ENCODE measurements at places on chromosomes 12 and 14.

- no peak for DNase-seq
These were observed 1.6 kb downstream of the CDH24 start for GRCh38 chr14:23055621-23056144.

- no peak for DNase-seq
These were observed 94.5 kb downstream of the SCARB1 start for GRCh38 chr12:124769163-124769530.

GRCh38 chr12:1474574-1475153 is 119.7 kb downstream of the FBXL14 start:
- DNase-seq, result peak; percentile 62

DNA sequence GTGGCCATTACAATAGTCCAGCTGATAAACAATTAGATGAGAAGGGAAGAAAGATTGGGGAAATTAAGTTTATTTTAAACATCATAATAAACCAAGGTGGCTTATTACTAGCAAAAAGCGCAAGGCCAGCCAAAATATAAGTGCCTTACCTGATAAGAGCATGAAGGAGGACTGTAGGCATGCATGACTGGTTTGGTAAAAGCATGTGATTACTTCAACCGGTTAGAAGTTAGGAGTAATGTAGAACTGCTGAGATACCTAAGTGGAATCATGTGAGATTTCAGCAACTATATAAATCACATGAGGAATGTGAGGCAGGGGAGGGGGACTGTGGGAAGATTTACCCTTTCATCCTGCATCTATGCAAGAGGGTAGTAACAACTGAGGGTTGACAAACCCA is 59.7 kb upstream of the CCDC196 start:
- no peak for DNase-seq

GRCh38 chr12:125148316-125148715 is 83.1 kb downstream of the AACS start:
- DNase-seq, result no peak

DNA sequence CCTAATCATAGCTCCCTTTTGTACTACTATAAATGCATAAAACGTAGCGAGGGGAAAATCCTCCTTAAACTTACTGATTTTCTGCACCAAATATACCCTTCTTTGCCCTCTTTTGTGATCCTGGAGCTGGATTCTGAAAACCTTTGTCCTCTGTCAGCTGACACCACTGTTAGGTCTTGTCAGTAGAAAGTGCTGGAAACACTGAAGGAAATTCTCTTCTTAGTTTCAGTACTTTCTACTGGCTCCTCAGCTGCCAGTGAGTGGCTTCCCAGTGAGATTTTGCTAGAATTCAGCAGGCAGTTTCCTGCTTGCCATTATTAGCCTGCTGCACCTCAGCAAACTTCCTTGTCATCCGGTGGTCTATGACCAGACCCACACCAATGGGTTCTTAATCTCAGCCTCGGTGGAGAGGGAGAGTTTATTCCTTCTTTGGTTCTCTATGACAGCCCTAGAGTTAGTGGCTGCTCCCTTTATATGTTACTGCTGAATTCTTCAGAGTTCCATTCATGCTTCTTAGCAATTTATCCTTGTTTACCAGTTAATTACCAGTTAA is 476.2 kb downstream of the FSCB start:
- no peak for DNase-seq

- DNase-seq, result no peak
These were observed 206.9 kb downstream of the PELI2 start for GRCh38 chr14:56324856-56325699.

- DNase-seq, result no peak
These were observed 4.9 kb downstream of the KRT73 start for GRCh38 chr12:52613384-52614030.

DNA sequence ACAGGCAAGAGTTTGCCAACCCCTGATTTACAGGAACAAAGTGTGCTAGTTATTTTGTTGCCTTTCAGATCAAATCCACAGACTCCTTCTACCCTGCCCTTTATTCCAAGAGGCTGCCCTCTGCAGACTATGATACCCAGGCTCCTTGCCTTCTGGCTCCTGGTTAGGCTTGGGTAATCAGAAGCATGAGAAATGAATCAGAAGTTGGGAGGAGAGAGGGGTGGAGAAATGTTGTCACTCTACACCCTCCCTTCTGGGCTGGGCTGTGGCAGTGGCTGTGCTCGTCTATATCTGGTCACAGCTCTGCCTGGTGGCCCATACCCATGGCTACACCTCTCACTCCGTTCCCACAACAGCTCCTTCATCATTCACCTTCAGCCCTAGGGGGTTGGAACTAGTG is 204.6 kb upstream of the PLXNC1 start:
- peak; percentile 11 for DNase-seq

GRCh38 chr12:40802656-40803055 is 110.4 kb downstream of the CNTN1 start:
- DNase-seq, result no peak

DNA sequence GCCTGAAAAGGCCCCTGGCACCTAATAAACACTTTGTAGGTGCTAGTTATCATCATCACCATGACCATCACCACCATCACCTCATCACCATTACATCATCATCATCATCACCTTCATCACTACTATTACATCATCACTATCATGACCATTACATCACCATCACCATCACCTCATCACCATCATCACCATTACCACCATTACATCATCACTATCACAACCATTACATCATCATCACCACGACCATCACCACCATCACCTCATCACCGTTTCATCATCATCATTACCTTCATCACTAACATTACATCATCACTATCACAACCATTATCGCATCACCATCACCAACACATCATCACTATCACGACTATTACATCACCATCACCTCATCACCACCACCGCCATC is 132.8 kb downstream of the RIMBP2 start:
- no peak for DNase-seq

GRCh38 chr14:72850360-72850759 is 43.5 kb downstream of the DPF3 start:
- DNase-seq, result no peak

- DNase-seq, result no peak
These were observed 103.6 kb upstream of the ATF7IP start for GRCh38 chr12:14261861-14262260.

- DNase-seq, result no peak
These were observed 223.5 kb upstream of the NUDT4 start for GRCh38 chr12:93154096-93154728.

- DNase-seq, result no peak
These were observed 19.6 kb upstream of the MMP19 start for GRCh38 chr12:55862286-55862685.

- no peak for DNase-seq
These were observed 314.2 kb downstream of the EGLN3 start for GRCh38 chr14:33636716-33637115.

- DNase-seq, result no peak
These were observed 60.8 kb upstream of the EIF5 start for GRCh38 chr14:103273145-103273744.

DNA sequence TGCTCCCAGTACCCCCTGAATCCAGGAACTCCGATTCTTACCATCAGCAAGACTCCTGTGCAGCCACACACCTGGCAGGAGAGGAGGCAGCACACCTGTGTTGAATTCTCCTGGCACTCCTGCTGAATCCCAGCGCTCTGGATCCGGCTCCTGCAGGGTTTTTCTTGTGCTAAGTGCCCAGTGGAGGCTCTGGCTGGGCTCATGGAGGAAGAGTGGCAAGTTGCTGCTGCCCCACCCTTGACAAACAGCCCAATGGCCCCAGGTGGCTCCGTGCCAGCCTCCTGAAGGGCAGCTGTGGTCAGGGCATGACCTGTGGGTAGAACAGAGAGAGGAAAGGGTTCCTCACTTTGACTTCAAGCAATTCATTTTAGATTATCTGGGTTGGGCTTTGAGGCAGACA is 20.0 kb downstream of the CRACR2A start:
- no peak for DNase-seq

DNA sequence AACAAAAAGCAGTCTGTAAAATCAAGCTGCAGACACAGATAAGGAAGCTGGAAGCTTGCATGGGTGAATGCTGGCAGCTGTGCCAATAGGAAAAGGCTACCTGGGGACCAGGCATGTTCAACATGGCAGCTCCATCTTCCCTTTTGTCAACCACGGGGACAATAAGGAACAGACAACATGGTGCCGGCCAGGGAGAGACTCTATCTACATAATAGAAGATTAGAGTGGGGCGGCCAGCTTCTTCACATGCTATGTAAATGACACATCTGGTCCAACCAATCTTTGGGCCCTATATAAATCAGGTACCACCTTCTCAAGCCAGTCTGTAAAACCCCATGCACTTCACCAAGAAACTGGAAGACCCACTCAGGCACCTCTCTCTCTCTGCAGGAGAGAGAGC is 157.6 kb downstream of the SUDS3 start:
- no peak for DNase-seq

DNA sequence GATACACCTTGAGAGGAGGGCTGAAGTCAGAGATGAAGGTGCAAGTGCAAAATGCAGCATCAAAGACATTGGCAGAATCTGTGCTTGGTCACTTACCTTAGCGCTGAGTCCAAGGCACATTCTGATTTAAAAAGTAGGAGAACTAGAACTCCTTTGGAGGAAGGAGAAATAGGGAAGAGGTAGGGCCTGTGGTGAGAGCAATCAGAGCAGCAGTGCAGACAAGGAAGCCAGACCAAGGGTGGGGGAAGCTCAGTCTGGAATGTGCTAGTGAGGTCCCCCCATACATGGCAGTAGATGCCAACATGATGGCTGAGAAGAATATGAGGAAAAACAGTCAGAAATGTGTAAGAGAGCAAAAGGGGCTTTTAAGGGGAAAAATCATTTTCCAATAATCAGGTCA is 206.5 kb downstream of the SSPN start:
- DNase-seq, result no peak

DNA sequence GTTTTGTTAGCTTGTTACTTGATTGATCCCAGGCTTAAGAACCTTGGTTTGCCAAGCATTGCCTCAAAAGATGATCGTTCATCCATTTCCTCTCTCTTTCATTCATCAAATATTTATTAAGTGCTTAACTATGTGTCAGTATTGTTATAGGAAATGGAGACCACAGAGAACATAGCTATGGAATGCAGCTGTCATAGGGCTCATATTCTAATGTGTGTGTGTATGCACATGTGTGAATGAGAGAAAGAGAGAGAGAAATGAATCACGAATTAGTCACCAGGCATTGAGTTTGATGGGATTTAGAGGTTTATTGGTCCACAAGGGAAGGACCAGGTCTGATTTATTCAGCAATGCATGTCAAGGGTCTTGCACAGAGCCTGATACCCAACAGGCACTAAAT is 71.0 kb upstream of the FBXO21 start:
- peak; percentile 18 for DNase-seq

GRCh38 chr14:50600849-50601248 is 40.9 kb downstream of the ATL1 start:
- DNase-seq, result no peak

- no peak for DNase-seq
These were observed 13.8 kb upstream of the SLC38A2 start for GRCh38 chr12:46386360-46386867.

DNA sequence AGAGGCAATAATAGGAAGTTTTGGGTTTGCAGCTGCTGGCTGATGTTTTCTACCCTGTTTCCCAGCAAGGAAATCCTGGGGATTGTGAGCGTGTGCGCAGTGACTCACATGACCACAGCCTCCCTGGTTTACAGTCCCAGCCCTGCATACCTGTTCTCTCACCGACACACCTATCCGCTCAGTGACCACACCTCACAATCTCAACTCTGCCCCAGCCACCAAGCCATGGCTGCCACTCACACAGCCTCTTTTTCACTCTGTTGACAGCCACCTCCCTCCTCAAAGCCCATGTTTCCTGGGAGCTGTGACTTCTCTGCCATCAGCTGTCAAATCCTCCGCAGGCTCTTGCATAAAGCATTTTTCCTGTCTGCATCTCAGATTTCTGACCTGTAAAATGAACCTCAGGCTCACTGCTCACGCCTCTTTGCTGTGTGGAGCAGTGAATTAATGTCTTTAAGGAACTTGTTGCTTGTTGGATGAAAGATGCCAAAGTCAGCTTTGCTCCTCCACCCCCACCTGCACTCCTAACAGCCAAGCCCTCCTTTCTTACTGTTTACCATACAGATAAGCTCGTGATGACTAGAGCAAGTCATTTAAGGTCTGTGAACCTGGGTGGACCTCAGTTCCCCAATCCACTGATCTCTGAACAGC is 43.5 kb downstream of the B4GALNT3 start:
- no peak for DNase-seq

- no peak for DNase-seq
These were observed 8.8 kb upstream of the BICDL1 start for GRCh38 chr12:119980242-119980641.

DNA sequence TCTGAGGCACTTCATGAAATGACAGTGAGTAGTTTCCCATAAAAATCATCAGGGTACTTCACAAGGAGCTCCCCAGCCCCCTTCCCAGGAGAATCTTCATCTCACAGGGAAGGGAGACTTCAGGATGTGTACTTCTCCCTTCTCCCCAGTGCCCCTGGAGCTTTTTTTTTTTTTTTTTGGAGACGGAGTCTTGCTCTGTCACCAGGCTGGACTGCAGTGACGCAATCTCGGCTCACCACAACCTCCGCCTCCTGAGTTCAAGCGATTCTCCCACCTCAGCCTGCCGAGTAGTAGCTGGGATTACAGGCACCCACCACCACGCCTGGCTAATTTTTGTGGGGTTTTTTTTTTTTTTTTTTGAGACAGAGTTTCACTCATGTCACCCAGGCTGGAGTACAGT is 10.4 kb downstream of the ITPK1 start:
- DNase-seq, result peak; percentile 39

- no peak for DNase-seq
These were observed 61.2 kb downstream of the NOC4L start for GRCh38 chr12:132205271-132206045.

- DNase-seq, result no peak
These were observed 45.5 kb downstream of the ACSM4 start for GRCh38 chr12:7349418-7349817.

DNA sequence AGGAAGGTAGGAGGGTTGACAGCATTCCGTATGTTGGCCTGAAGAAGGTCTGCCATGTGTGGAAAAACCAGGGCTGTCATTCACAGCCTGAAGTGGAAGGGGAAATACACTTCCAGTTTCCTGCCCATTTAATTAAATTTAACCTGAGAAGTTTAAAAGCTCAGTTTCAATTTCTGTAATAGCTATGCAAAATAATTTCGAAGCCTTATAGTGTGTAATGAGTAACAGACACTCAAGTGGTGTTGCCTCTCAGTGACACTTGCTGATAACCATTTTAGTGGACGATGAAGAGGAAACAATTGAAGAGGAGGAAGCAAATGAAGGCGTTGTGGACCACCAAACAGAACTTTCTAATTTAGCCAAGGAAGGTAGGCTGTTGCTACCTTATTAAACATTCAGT is 44.8 kb downstream of the EP400 start:
- no peak for DNase-seq

- no peak for DNase-seq
These were observed 146.4 kb downstream of the ADGRD1 start for GRCh38 chr12:131100031-131100674.

Measured in HTR-8/SVneo (cell line).